ENCODE measurements at places on chromosomes 6 and 20.

DNA sequence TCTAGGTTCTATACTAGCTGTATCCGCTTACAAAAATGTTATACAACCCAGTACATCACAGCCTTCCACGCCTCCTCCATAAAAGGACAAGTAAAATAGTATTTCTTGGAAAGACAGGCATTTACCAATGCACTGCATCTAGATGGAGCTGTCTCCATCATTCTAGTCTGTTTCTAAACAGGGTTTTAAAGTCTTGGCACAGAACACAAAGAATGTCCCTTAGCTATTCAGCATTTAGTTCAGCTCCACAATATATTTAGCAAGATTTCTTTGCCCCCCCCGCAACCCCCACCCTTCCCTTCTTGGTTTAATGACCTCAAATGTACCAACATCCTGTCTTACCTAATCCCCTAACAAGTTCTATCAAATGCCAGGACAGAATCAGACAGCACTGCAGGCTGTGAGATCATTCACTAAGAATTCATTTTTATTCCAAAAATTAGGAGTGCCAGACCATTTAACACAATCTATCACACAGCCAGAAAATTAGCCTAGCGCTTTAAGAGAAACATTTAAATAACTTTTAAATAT is 198.6 kb downstream of the BACH2 start:
- no peak for DNase-seq

GRCh38 chr20:35490736-35491181 is 35.4 kb downstream of the CEP250 start:
- no peak for DNase-seq

DNA sequence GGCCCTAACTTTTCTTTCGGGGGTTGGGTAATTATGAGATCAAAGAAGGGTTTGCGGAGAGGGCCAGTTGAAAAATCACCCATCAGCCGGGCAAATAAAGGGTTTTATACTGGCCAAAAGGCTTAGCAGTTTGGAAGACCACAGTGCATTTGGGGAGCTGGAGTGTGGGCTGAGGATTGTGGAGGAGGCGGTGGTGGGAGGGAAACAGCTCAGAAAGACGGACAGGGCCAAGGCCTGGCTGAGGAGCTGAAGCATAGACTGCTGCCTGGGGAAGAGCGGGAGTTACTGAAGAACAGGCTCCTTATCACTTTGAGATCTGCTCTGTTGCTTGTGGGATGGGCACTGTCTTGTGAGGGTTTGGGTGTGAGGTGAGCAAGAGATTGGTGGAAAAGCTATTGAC is 144.2 kb downstream of the CARMIL1 start:
- no peak for DNase-seq

DNA sequence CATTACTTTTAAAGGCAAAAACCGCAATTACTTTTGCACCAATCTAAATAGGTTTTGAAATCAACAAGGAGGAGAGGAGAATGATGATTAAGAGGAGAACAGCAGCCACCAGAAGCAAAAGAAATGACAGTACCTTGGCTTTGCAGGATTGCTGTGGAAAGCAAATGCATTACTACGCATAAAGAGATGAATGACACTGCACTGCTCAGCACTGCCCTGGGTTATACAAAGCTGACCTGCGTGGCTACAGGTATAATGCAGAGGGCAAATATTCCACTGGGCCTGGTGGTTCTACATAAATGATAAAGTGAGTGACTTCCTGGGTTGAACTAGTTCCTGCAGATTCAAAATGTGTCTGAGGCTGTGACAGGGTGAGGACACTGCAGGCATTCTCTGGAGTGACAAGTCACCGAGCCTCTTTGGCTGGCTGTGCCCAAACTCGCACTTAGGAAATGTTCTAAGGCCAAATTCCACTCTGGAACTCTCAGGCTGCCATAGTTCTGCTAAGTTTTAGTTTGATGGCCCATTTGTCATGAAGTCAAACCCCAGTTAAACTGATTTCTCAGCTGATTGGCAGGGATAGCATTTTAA is 78.6 kb downstream of the INSM1 start:
- DNase-seq: no peak

Measured in NCI-H524 treated with DMSO at 0.1 percent for 48 hours (cell line).